ENCODE measurements at places on chromosomes 13 and 19.

- DNase-seq: peak; percentile 28
These were observed 14.9 kb upstream of the RPL21 start for GRCh38 chr13:27236478-27236877.

DNA sequence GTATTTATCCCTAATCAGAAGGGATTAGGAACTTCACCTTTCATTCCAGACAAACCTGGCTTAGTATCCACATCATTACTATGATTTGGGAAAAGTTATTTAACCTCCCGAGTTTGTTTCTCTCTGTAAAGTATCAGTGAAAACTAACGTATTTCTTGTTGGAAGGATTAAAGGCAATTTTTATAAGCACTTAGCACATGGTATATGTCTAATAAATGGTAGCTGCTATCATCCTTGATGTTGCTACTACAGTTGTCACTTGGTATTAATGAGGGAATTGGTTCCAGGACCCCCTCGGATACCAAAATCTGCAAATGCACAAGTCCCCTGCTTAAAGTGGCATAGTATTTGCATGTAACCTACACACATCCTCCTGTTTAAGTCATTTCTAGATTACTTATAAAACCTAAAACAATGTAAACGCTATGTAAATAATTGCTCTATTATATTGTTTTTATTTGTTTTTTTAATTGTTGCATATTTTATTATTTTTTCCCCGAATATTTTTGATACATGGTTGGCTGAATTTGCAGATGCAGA, 42.7 kb upstream of the FAM124A start:
- no peak for DNase-seq

DNA sequence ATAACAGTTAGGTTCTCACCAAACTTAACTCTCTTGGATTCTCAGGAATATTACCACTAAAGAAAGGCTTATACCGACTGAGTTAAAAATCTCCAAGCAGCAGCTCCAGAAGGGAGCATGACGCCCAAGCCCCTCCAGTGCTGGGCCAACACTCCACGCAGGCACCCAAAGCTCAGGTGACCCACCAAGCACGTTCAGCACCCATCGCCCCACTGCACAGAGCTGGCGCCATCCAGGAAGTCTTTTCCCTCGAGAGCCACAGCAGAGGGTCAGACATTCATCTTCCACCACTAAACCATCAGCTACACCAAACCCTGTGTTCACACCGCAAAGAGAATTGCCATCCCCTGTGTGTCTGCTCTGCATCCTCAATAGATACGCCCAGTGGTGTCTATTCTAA, 65.7 kb downstream of the SOX1 start:
- DNase-seq: no peak

DNA sequence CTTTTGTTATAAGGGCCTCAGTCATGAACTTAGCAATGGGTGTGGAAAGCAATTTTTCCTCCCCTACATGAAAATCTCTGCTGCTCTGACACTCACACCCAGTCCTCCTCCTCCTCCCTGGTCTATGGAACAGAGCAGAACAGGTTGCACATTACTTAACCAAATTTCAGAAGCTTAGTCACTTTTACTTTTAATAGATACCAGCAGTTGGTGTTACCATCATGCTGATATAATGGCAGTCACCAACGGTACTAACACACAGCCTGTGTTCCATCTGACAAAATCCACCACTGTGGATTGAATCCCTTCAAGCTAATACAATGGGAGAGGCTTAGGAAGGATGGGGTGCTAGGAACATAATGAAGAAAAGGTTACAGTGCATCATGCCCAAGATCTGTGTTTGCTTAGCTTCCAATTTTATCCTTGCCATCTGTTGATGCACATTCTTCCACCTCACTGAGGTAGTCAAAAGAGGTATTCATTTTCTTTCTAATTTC, 9.8 kb downstream of the TPT1 start:
- DNase-seq: no peak

DNA sequence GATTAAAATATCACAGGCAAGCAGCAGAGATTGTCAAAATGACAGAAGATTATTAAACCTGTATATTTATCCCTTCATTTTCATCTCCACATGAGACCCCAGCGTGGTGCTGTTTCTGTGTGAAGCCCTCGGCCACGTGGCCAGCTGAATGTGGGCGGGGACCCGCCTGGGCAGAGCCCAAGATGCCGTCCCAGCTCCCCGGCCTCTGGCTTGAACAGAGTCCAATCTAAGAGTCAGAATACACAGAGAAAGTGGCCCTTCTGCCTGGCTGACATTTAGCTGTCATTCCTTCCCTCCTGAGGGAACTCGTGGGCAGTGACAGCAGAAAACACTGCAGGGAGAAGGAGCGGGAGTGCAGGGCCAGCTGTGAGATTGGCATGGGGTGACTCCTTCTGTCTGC, 34.9 kb upstream of the UQCRFS1 start:
- DNase-seq: peak; percentile 39

DNA sequence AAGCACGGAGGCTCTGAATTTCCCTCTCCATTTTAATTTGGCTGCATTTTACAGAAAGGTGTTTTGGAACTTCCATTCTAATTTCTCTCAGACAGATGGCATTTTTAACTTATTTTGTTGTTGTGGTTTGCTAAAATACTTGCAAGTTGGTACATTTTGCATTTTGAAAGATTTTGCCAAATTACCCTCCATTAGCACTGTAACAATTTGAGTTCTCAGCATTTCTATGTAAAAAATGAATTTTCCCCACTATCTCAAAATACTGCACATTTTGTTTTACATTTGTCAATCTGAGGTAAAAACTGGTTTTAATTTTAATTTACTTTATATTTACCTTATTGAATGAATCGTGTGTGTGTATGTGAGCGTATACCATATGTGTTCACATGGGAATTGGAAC, 7.0 kb upstream of the HNRNPL start:
- DNase-seq: no peak

- no peak for DNase-seq
These were observed 32.1 kb downstream of the RDH8 start for GRCh38 chr19:10045371-10045770.

Data from AG20443 (cell line).